ENCODE measurements at places on chromosomes 5 and 9.

DNA sequence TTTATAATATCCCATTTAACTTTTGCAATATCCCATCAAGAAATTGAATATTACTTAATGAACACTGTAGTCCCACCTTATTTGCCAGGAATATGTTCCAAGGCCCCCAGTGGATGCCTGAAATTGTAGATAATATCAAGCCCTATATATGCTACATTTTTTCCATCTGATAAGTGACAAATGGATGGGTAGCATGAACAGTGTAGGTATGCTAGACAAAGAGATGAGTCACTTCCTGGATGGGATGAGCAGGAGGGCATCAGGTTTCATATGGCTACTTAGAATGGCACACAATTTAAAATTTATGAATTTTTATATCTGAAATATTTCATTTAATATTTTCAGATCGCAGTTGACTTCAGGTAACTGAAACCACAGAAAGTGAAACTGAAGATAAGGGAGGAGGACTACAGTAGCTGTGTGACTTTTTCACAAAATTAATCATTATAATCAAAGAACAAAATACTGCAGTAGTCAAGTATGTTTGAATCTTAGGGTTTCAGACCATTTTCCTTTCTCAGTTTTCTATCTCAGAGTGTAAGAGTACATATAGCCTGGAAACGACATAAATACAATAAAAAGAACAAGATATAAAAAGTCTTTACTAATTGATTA lies 636.4 kb upstream of the ARRDC3 start:
- DNase-seq: no peak

DNA sequence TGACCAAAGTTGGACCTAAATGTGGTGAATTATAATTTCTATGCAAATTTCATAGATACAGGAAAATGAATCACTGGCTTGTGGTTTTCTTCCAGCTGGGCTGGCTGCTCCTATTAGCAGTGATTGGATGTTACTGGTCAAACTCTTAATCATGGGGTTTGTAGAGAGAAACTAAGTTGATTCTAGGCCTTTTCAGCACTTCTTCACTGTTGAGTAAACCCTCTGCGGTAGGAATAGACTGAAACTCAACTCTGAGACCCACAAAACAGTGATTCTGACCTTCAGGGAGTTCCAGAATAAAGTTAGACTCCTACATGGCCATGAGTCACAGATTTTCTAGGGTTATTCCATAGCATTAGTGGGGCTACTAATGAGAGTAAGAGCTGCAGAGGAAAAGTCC lies 47.9 kb upstream of the FKTN start:
- no peak for DNase-seq

GRCh38 chr9:14350349-14350728 lies 36.4 kb upstream of the NFIB start:
- DNase-seq: no peak

GRCh38 chr5:142873831-142874230 lies 103.7 kb downstream of the ARHGAP26 start:
- no peak for DNase-seq

DNA sequence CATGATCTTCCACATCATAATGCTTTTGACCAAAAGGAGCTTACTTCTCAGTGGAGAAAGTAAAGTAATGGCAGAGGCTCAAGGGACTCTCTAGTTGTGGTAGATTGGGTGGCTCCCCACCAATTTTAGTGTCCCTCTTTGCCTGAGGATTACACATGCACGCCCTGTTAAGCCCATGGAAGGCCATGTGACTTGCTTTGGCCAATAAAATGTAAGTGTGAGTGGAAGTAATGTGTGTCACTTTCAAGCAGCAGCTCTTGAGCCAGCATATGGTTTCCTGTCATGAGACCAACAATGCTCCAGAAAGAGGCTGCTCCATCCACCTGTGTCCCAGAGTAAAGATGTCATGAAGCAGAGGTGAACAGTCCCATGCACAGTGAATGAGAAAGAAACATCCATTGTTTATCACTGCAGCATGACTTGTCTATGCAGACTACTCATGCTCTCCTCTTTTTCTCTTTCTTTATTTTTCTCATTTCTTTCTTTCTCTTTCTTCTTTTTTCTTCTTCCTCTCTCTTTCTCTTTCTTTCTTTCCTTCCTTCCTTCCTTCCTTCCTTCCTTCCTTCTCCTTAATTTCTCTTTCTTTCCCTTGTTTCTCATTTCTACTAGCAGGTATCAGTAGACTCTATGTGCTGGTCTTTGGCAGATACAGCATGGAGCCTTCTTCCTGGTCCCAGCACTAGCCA lies 57.3 kb upstream of the EGFLAM start:
- DNase-seq: no peak

GRCh38 chr9:88936668-88937067 lies 54.6 kb upstream of the S1PR3 start:
- no peak for DNase-seq

- DNase-seq: no peak
These were observed 197.9 kb downstream of the CACNA1B start for GRCh38 chr9:138075496-138075895.
